Articular chondrocyte of knee joint (primary cell): ENCODE measurements at places on chromosomes 1 and 21. TPM values are rescaled to one million over a fixed set of nuclear protein-coding genes. Genes with fewer than 3 reads are reported as not detected.

TEX38 gene
- not detected in 2 replicates for total RNA-seq

GCSAML gene
- not detected in 2 replicates for total RNA-seq

DESI2 gene
- 79.2 and 84.0 TPM in 2 replicates for total RNA-seq

GNG12 gene
- total RNA-seq, result 310 and 313 TPM in 2 replicates

TCHHL1 gene
- total RNA-seq, result not detected in 2 replicates

DYNLT5 gene
- 0.52 and 3.4 TPM in 2 replicates for total RNA-seq

BTBD19 gene
- 9.8 and 10.8 TPM in 2 replicates for total RNA-seq

IQCC gene
- 1.2 and 1.7 TPM in 2 replicates for total RNA-seq

C1QC gene
- not detected in 2 replicates for total RNA-seq
